ENCODE measurements at places on chromosomes 6 and 20.

DNA sequence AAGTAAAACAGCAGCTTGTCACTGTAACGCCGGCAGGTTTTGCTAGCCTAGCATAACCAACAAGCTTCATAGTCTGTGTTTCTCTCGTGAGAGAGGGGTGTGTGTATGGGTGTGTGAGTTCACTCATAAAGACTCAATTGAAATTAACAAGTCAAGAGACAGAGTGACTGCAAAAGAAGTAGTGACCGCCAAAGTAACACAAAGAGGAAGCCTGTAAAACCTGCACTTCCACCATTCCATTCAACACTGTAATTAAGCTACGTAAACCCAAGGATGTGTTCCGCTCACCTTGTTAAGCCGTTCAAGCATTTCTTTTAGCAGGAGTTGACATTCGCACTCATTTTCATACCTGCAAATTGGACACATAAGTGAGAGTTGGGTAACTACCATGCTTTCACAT is 6.6 kb downstream of the BFSP1 start:
- DNase-seq = no peak

- DNase-seq = no peak
Observed at GRCh38 chr6:162854734-162855191, 127.0 kb downstream of the PACRG start.

- no peak for DNase-seq
Observed at GRCh38 chr20:14820771-14821170, 483.4 kb upstream of the FLRT3 start.

- no peak for DNase-seq
Observed at GRCh38 chr6:129516005-129516404, 194.0 kb downstream of the ARHGAP18 start.

DNA sequence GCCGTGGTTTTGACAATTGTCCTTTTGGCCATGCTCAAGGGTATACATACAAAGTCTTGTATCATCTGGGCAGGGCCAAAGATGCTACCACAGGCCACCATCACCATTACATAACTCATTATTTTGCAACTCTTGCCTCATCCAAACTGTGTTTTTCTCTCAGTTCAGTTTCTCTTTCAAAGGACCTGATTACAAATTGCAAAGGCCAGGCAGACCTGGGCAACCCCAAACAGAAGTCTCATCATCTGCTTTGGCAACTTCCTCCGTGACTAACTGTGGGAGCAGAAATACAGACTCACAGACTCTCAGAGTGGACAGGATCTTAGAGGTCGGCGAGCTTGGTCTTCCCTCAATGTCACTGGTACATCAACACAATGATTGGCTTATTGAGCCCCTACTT is 117.8 kb upstream of the NEDD9 start:
- no peak for DNase-seq

GRCh38 chr6:127690092-127690491 is 113.1 kb downstream of the C6orf58 start:
- no peak for DNase-seq
